ENCODE measurements at places on chromosomes 16 and 17.

DNA sequence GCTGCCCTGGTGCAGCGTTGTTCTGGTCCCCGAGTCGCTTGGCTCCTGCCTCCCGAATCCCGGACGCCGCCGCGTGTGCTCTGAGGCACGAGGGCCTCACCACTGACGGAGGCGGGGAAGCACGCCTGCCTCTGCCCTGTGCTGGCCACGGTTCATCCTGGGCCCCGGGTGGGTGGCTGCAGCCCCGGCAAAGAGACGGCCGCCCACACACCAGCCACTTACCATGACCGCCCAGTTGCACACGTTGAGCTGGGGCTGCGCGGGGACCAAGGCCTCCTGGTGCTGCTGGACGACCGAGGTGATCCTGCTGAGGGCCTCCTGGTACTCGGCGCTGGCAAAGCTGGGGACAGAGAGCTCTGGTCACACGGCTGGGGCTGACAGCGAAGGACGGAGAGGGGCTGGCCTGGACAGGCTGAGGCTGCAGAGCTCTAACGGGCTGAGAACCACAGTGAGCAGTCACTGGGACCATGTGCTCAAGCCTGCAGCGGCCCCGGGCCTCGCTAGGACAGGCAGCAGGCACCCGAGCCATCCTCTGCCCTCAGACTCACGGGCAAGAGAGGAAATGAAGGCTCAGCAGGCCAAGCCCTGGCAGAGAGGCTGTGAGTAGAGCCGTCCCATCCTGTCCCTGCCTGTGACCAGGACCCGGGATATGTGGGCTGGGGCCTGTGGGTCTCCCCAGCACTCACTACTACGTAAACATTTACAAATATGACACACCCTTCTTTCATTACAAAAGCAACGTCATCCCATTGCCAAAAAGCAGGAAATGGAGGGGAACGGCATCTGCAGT lies 6.3 kb upstream of the APRT start:
- DNase-seq: peak; percentile 25

GRCh38 chr16:20781697-20782096 lies 17.9 kb downstream of the ACSM3 start:
- DNase-seq: no peak

GRCh38 chr17:81132197-81132540 lies 33.1 kb upstream of the PVALEF start:
- DNase-seq: no peak

- peak; percentile 48 for DNase-seq
Observed at GRCh38 chr17:59451706-59452105, 113.7 kb upstream of the DHX40 start.

DNA sequence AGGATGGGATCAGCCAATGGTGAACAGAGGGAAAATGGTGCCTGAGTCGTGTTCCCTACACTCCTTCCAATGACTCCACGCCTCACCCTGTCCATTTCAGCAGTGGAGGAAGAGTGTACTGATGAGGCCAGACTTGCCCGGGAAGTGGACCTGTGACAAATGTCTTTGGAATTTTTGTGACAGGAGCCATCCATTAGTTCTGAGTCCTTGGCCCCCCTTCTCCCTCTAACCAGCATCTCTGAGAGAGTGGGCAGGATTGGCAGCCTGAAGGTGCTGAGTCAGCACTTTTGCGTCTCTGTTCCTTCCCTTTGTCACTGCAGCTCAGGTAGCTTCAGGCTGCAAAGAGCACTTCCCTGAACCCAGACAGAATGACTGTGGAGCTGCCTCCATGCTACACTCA lies 30.8 kb downstream of the BEAN1 start:
- DNase-seq: peak; percentile 20

GRCh38 chr17:67107811-67108775 lies 63.7 kb downstream of the CACNG1 start:
- DNase-seq: peak; percentile 49

DNA sequence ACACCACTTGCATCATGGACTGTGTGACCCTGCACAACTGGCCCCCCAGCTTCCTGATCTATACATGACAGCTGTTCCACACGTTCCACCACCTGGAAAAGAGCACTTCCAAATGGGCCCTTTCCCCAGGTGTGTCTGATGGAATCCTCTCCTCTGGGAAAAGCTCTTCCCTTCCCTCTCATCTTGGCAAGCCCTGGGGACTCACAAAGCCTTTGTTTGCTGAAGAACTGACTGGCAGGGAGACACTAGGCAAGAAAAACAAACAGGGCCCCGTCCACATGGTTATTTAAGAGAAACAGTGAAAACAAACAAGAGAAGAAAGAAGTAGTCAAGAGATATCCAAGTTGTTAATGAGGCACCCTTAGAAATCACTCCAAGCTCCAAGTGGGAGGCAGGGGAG lies 52.6 kb downstream of the C16orf95 start:
- no peak for DNase-seq

GRCh38 chr16:73279451-73279850 lies 231.5 kb upstream of the ZFHX3 start:
- DNase-seq: no peak

DNA sequence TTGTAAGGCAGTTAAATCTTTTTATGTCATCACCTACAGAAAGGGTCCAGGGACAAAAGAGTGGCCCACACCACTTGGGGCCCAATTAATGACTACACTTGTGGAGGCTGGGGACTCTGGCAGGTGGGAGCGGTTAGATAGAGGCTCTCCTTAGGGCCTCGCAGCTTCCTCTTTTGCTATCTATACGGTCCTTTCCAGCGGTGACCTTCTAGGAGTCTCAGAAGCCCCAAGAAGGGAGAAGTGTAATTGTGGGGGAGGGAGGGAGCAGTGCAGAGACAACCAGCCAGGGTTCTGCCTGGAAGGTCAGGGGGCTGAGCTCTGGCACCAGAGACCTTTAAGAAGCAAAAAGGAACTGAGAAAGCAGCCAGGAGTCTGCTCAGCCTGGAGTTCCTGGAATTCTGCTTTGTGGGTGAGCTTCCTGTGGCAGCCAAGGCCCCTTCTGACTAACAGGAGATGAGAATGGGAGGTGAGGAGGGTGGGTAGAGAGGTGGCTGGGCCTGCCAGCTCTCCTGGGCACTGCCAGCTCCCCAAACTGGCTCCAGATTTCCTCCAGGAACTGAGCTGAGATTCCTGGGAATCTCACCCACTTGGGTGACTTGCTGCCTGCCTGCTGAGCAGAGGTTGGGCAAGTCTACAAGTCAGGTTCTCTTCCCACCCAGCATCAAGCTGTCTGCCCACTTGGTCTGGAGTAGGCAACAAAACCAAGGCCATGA lies 16.3 kb upstream of the MAP3K14 start:
- peak; percentile 47 for DNase-seq

DNA sequence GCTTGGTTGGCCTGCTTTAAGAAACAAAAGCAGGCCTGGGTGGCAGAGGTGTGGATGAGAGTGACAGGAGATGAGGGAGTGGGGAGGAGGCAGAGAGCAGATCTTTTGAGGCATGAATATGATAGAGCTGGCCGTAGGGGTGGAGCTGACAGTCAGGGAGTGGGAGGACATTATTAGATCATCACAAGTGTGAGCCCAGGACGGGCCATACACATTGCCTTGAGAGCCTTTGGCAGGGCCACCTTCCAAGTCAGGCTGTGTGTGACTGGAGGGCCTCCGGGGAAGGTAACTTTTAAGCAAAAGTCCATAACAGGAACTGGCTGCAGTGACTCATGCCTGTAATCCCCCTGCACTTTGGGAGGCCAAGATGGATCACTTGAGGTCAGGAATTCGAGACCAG lies 26.3 kb downstream of the GINS3 start:
- DNase-seq: peak; percentile 16

- peak; percentile 60 for DNase-seq
Observed at GRCh38 chr16:20918486-20919239, 18.1 kb downstream of the LYRM1 start.

All from fibroblast of upper back skin (primary cell).